ENCODE measurements at places on chromosomes 12 and 14.

DNA sequence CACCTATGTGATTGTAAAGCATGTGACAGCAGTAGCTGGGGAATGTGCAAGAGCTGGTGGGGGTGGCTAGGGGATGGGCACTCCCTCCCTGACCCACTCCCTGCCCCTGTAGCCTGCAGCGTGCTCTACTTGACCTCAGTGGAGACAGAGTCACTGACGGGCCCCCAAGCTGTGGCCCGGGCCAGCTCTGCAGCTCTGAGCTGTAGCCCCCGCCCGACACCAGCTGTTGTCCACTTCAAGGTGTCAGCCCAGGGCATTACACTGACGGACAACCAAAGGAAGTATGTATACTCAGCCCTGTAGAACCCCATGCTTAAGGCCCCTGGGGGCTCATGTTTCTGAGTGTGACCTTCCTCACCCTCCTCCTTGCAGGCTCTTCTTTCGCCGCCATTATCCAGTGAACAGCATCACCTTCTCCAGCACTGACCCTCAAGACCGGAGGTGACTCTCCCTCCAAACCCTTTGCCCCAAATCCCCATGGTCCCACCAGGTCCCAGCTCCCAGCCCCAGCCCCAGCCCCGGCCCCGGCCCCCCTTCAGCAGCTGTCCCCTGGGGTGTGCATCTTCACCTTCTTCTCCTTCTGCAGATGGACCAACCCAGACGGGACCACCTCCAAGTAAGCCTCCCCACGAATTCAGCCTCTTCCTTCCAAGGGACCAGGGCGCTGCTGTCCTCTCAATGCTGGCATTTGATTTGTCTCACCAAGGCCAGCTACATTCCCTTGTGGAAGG, 13.3 kb downstream of the TNS2 start:
- no peak for ATAC-seq

DNA sequence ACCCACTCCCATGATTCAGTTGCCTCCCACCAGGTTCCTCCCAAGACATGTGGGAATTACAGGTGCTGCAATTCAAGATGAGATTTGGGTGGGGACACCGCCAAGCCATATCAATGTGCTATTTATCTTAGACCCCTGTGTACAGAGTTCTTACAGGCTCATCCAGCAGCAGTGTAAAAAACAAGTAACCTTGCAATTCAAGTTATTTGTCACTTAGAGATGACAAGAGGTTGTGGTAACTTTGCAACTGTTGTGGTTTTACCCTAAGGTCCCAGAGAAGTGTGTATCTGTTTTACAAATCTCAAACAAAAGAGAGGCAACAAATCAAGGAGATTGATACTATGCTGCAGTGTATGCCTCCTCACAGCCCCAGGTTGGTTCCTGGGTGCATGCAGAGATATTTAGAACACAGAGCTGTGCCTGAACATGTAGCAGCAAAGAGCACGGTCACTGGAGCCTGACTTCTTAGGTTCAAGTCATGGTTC, 11.5 kb upstream of the HELB start:
- no peak for ATAC-seq

GRCh38 chr12:66359300-66359699, 57.0 kb downstream of the HELB start:
- ATAC-seq = no peak

DNA sequence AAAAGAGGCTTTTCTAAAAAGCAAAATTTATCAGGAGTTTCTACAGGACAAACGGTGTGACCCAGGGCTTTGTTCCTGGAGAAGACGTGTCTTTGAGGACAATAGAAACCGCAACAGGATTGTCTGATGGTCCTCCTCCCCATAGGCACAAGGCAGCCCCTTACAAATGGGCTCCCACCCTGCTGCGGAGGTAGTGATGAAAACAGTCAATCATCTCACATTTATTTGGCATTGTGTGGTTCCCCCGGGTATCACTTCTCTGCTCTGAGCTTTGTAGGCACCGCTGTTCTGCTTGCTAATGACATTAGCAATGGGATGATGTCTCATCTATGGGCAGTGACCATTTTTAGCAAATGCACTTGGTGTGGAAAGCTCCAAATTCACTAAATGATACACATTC, 155.5 kb upstream of the TMPO start:
- no peak for ATAC-seq

GRCh38 chr12:92974759-92975158, 45.7 kb upstream of the EEA1 start:
- no peak for ATAC-seq

GRCh38 chr14:22375321-22375930, 213.6 kb downstream of the DAD1 start:
- ATAC-seq = no peak

DNA sequence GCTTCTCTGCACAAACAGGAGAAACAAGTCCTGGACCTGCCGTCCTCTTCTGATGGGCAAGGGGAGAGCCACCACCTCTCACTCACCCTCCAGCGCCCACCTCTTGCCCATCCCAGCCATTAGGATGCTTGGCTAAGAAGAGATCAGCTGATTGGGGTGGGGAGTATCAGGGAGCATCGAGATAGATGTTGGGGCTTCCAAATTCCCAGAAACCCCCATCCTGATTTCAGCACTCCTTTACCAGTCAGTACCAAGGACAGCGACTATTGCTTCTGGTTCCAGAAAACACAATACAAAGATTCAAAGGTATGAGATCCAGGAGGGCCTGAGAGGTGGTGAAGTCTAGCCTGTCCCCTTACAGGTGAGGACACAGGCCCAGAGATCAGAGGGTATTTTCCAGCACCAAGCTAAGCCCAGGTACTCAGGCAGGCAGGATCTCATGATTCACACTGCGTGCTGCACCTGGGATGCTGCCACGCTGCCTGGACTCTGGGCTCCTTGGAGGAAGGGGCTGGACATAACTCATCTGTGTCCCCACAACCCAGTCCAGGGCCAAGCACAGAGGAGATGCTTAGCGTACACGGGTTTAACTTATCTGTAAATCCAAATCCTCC, 76.6 kb downstream of the TUNAR start:
- ATAC-seq = no peak

DNA sequence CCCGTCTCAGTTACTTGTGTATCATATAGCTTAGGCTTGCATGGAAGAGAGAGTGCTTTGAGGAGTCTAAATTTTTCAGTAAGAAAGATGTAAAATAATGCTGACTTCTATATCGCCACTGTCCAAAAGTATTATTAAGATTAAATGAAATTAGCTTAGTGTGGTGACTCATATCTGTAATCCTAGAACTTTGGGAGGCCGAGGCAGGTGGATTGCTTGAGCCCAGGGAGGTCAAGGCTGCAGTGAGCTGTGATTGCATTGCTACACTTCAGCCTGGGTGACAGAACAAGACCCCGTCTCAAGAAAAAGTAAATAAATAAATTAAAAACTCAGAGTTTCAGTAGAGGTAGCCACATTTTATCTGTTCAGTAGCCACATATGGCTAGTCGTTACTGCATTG, 23.3 kb downstream of the PAPOLA start:
- no peak for ATAC-seq

DNA sequence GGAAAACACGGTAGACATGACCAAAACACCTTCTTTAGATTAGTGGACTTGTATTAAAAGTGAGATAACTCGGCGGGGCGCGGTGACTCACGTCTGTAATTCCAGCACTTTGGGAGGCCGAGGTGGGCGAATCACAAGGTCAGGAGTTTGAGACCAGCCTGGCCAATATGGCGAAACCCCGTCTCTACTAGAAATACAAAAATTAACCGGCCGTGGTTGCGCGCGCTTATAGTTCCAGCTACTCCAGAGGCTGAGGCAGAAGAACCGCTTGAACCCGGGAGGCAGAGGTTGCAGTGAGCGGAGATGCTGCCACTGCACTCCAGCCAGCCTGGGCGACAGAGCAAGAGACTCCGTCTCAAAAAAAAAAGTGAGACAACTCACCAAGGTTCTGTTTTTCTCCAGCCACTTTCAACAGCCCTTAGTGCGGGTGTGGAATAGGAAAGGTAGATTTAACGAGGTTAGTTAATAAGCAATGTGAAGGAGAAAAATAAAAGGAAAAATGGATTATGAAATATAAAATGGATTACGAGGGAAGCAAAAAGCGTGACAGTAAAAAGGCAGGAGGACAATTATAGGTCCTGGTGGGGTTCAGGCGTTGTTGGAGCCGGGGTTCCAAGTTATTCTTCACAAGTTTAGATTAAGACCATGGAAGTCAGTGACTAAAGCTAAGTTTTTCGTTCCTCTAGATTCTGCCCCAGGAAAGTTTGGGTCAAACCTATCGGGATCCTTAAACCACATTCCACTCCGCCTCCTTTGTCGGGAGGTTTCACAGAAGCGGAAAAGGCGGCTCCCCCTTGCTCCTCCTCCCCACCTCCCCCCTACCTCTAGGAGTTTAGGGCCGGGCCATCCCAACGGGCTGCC, 534 bp downstream of the PPP2R3C start:
- ATAC-seq = no peak

GRCh38 chr12:52254965-52255751, 19.3 kb upstream of the KRT86 start:
- no peak for ATAC-seq

DNA sequence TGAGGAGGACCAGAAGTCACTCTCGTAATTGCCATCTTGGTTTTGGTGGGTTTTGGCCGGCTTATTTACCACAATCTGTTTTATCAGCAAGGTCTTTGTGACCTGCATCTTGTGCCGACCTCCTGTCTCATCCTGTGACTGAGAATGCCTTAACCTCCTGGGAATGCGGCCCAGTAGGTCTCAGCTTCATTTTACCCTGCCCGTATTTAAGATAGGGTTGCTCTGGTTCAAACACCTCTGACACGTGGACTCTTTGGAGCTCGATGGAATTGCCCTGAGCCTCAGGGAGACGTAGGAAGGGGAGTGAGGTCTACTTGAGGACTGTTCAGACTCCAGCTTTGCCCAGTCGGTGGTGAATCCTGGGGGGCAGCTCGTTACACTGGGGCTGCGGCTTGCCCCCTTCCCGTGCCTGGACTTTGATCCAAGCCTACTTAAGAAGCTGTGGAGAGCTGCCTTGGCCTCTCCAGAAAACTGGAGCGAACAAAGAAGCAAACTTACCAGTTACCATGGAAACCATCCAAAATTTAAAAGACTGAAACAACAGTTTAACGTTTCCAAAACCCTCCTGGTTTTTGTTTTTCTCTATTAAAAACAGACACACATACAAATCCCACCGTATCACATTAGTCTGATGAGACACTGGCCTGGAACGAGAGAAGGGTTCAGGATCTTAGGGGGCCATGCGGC, 28.0 kb downstream of the CALM1 start:
- ATAC-seq = no peak

DNA sequence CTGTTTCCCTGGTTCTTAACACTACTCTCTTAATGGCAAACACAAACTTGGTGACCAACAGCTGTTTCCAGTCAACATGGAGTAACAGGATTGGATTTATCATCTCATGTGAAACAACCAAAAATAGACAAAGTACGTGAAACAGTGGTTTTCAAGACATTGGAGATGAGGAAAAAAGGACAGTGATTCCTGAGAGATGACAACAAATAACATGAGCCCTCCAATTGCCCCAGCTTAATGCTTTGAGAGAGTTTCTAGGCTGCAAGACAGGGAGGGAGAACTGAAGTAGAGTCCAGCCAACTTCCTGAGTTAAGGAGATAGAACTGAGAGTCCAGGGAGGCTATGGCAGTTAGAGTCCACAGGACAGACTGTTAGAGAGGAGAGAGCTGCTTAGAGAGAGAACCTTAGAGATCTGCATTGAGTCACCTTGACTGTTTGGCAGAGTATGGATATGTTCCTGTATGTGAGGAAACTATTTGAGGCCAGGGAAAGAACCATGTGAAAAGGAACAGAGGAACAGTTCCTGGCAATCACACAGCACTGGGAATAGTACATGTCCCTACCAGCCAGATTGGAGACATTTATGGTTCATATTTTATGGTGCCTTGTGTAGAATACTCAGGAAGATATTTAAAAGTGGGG, 106.4 kb downstream of the PCNX1 start:
- no peak for ATAC-seq

- no peak for ATAC-seq
These were observed 94.1 kb downstream of the SLC25A47 start for GRCh38 chr14:100416921-100417860.

- ATAC-seq = no peak
These were observed 99.8 kb upstream of the SEL1L start for GRCh38 chr14:81633496-81633895.

DNA sequence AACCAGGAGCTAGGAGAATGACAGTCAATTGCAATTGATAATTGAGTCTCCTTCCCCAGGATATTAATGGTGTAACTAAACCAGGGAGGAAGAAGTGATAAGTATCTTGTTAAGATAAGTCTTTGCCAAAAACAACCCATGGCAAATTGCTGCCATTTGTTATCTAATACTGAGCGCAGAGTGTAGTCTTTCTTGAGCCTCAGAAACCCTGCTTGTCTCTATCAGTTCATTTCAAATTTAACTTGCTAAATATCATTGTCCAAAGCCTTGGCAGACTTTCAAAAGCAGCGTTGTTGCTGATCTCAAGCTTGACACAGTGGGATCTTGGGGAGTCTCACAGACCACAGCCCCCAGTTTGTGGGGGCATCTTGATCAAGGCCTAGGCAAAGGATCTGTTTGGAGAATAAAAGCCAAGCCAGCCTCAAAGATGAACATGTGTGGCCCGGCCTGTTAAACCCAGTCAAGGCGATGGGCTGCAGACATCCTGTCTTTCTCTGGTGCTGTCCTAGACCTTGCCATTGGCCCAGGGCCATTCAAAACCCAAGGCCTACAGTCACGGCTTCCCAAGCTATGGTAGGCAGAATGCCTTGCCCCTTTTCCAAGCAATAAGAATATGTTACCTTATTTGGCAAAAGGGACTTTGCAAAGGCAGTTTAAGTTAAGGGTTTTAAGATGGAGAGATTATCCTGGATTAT, 164.2 kb downstream of the CHST11 start:
- no peak for ATAC-seq

- peak; percentile 27 for ATAC-seq
These were observed 40.6 kb downstream of the MOK start for GRCh38 chr14:102264355-102264754.

DNA sequence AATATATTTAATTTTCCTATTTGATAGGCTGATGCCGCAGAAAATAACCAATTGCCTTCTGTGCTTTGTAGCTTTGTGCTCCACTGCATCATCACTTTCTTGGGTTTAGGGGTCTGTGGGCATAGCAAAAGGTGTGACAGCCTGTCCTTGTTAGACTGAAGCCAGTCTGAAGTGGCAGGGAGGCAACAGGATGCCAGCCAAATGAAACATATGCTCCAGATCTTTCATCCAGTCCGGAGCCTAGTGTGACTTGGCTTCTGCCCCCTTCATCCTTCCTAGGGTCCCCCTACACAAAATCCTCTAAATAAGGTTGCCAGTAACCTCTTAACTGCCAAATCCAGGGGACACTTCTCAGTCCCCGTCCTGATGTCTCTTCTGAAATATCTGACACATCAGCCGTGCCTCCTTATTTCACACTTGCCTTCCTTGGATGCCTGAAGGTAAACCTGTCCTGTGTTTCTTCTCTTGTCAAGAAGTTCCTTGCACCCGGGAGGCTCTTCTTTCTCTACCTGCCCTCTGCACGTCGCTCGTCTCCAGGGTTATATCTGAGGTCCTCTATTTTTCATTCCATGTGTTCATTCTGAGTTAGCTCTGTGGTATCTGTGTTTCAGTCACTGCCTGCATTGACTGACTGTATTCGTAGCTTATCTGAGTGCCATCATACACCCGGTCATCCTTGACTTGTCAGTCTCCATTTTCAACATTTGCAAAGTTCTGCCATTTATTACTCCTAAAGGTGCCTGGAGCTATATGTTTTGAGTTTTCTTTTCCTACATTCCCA, 47.8 kb downstream of the HMGA2 start:
- ATAC-seq = no peak

GRCh38 chr14:75222208-75222701, 45.8 kb upstream of the TMED10 start:
- peak; percentile 87 for ATAC-seq

GRCh38 chr12:127770118-127770517, 496.9 kb upstream of the TMEM132C start:
- ATAC-seq = no peak

GRCh38 chr14:51865953-51866747, 5.7 kb downstream of the GNG2 start:
- peak; percentile 86 for ATAC-seq

All from stimulated activated memory B cell treated with anti-CD40 and anti-IgM and Interleukin-4, amounts not matched to agents 10 μg/mL and 1 μg/mL and 100 μg/mL, for 72 hours (primary cell).